ENCODE measurements at places on chromosomes 11 and 22. TPM values are rescaled to one million over a fixed set of nuclear protein-coding genes. Genes with fewer than 3 reads are reported as not detected.

Gene TEX12
- total RNA-seq: 0.44 TPM

Gene SLN
- total RNA-seq: not detected

DNA sequence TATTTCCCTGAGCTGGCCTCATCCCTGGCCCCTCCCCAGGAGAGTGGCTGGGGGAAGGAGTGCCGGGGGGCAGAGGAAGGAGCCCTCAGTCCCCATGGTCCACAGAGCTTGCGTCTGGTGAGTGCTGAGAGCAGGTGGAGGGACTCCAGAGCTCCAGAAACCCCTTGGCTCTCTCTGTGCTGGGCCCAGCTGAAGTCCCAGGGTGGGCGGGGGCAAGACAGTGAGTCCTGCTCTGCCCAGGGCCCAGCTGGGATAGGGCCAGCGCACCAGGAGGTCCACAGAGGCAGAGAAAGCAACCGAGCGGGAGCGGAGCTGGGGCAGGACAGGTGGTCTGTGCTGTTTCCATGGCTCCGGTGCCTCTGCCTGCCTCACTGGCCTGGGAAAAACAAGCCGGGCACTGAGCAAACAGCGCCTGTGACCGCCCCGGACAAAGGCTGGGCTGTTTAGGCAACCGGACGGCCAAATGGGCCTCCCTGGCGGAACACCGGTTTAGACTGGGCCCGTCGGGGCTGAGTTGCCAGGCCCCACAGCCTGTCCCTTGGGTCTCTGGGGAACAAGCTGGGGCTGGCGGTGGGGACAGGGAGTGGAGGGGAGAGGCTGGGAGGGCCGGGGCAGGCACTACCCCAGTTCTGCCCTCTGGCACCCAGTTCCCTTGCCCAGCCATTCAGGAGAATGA, 34.1 kb upstream of the WNT7B start:
- H3K27ac ChIP-seq: no peak overlapping the region
- no peak overlapping the region for H3K4me3 ChIP-seq
- peaks cover 7% of the 10 kb centered on the region for H3K4me1 ChIP-seq
- DNase-seq: no peak
- H3K27me3 ChIP-seq: no peaks in the 10 kb centered on the region

DNA sequence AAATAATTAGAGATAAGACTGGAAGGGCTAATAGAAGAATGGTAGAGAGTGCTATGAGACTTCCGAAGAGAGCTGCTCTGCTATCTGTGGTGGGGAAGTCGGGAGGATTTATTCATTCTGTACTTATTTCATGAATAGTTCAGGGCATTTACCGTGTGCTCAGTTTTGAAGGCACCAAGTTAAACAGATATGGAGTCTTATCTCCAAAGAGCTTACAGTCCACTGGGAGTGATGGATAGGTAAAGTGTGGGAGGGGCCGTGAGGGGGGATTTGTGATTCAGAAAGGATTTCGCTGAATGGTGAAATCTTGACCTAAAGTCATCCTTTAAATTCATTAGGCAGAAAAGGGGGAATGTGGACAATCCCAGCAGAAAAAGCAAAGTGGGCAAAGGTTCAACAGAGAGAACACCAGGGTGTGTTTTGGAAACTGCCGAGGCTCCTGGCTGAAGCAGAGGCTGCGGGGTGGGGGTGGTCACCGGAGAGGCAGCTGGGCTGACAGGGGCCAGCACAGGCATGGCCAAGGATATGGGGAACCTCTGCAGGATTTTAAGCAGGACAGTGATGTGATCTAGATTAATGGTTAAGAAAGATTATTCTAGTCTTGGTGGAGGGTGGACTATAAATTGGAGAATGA, 91.2 kb downstream of the UBASH3B start:
- no peak overlapping the region for H3K4me3 ChIP-seq
- H3K27ac ChIP-seq: peak overlapping the region; percentile 61
- no peaks in the 10 kb centered on the region for H3K36me3 ChIP-seq
- H3K27me3 ChIP-seq: no peaks in the 10 kb centered on the region
- H3K4me1 ChIP-seq: peaks cover 21% of the 10 kb centered on the region

GRCh38 chr11:61480994-61481335, 27.6 kb upstream of the LRRC10B start:
- H3K4me3 ChIP-seq: no peak overlapping the region
- H3K4me1 ChIP-seq: peaks cover 13% of the 10 kb centered on the region
- no peak overlapping the region for H3K27ac ChIP-seq
- H3K27me3 ChIP-seq: peaks cover 13% of the 10 kb centered on the region
- no peak for DNase-seq
